ENCODE measurements at places on chromosomes 3 and 15.

DNA sequence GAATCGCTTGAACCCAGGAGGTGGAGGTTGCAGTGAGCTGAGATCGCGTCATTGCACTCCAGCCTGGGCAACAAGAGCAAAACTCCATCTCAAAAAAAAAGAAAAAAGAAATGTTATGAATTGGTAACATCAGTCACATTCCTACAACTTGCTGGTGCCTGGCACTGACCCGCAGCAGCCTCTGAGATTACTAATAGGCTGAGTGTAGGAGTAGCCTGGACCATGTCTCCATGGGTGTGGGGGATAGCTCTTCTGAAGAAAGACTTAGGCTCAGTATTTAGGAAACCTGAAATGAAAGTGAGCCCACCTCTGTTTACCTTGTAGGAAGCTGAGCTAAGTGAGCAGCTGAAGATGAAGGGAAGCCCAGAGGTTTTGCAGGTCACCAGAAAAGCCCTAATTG is 148.3 kb downstream of the LRRC28 start:
- no peak for DNase-seq

- no peak for DNase-seq
Observed at GRCh38 chr15:74988007-74988800, 7.2 kb upstream of the SCAMP5 start.

DNA sequence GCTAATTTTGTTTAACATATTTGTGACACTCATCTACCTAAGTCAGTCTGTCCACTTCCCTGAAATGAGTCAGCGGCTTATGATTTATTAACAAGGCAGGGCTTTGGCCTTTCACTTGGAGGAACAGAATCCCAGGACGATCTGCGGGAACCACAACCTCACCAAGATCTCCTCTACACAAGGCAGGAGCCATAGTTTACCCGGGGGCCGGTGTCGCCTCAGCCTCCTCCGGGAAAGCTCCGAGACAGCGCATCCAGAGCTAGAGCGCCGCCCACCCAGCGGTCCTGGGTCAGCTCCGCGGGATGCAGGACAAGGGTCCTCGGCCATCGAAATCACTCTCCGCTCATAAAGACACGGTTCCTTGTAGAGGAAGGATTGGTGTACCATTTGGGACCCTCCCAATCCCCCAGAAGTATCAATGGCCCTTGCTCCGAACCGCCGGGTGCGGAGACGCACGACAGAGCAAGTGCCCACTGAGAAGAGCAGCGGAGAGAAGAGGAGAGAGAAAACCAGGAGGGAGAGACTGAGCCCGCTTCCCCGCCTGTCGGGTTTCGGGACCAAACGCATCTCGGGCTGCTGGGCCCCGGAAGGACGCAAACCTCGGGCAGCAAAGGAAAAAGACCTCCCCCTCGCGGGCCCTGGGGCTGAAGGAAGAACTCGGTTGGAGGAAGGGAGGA is 13.1 kb upstream of the ALCAM start:
- DNase-seq, result peak; percentile 43

DNA sequence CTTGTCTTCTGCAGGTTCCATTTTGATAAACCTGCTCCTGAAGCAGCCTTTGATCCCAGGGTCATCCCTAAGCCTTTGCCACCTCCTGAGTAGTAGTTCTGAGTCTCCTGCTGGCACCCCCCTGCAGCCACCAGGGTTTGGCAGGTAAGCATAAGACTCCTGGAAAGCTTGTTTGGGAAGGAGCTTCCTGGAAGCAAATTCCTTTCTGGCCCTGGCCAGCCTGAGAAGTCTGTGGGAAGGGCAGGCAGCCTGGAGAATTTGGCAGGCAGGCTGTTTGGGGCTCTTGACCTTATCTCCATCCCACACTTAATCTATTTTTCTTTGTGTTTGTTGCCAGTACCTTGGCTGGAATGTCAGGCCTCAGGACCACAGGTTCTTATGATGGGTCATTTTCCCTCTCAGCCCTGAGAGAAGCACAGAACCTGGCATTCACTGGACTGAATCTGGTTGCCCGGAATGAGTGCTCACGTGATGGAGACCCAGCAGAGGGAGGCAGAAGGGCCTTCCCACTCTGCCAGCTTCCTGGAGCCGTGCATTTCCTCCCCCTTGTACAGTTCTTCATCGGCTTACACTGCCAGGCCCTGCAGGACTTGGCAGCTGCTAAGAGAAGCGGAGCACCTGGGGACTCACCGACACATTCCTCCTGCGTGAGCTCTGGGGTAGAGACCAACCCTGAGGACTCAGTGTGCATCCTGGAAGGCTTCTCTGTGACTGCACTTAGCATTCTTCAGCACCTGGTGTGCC is 13.4 kb downstream of the ATRIP start:
- no peak for DNase-seq

DNA sequence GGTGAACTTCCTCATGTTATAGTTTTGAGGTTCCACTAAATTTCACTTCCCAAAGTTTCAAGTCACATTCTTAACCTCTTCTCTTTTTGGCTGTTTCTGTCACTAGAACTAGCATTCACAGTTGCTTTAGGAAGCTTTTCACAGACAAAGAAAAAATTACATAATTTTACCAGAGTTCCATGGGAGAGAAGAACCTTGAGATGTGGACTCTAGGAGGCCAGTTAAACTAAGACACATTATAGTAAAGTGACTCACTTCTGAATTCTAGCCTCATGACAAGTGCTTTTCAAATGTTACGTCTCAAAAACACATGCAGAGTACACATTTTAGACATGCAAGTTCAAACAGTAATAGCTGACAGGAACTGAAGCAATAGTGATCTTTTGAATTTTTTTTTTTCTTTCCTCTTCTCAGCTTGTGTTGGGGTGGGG is 39.9 kb upstream of the LRTM1 start:
- no peak for DNase-seq

GRCh38 chr15:65026756-65027155 is 2.7 kb downstream of the MTFMT start:
- no peak for DNase-seq

- no peak for DNase-seq
Observed at GRCh38 chr15:92122259-92122658, 268.8 kb downstream of the SLCO3A1 start.

- DNase-seq, result no peak
Observed at GRCh38 chr3:71482771-71483170, 100.8 kb downstream of the FOXP1 start.

- DNase-seq, result no peak
Observed at GRCh38 chr3:64082411-64082810, 59.1 kb upstream of the PSMD6 start.

GRCh38 chr15:81363276-81363675 is 10.7 kb downstream of the TMC3 start:
- DNase-seq, result peak; percentile 40

GRCh38 chr3:194455481-194455880 is 31.3 kb downstream of the ATP13A3 start:
- no peak for DNase-seq

All from muscle of arm (tissue), 14 donors.